ENCODE measurements at places on chromosomes 2 and 18.

DNA sequence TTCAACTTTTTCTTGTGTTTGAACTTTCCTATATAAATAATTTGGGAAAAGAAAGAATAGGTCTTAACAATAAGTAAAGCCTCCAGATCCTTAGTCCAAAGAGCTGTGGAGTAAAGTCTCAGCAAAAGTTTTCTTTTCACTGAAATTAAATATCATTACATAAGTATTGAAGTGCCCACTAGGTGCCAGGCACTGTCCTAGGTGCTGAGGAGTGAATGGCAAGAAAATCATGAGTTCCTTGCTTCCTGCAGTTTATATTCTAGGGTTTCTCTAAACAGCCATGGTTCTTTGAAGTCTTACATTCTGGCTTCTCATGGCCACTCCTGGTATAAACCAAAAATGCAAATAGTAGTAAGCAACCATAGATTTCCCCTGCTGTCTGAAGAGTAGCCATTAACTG is 59.7 kb downstream of the SPP2 start:
- no peak for DNase-seq

DNA sequence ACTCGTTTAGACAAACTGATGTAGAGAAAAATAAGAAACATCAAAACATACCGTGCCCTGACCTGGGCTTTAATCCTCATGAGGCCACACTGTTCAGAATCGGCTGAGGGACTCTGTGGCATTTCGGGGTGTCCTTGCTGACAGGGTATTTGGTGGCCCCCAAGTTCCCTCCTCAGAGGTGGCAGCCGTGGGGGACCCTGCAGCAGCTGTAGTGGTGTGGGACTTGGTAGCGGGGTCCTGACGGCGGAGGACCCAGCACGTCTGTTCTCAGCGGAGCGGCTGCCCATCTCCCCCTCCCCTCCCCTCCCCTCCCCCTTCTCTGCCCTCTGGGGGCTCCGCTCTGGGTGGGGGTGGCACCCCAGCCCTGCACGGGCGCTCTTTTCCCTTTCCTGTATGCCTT is 18.4 kb downstream of the KCNG2 start:
- no peak for DNase-seq

- DNase-seq: no peak
Observed at GRCh38 chr2:43776324-43776723, 2.5 kb downstream of the DYNC2LI1 start.

DNA sequence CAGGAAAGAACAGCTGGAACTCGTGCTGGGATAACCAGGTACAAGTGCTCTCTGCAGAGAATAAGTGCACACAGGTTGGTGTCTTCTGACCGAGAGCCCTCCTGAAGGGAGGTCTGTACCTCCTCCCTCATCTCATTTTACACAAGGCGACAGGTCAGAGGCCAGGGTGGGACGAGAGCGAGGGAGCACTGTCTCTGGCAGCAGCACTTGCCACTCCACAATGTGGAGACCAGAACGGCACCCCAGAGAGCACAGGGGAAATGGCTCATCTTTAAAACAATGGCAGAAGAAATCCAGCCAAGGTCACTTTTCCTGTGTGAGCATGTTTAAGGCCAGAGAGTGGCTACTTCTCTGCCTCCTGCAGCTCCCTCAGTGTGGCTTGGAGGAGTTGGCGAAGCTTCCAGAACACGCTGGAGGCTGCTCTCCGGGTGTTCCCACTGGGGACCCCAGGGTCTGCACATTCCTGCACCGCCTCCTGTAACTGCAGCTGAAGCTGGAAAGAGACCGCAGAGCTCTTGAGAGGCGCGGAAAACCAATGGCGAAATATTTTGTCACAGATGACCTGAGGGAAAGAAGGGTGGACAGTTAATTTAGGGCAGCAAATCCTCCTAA is 20.8 kb downstream of the DIPK1C start:
- no peak for DNase-seq

GRCh38 chr2:36376319-36376765 is 20.8 kb downstream of the CRIM1 start:
- DNase-seq: no peak

DNA sequence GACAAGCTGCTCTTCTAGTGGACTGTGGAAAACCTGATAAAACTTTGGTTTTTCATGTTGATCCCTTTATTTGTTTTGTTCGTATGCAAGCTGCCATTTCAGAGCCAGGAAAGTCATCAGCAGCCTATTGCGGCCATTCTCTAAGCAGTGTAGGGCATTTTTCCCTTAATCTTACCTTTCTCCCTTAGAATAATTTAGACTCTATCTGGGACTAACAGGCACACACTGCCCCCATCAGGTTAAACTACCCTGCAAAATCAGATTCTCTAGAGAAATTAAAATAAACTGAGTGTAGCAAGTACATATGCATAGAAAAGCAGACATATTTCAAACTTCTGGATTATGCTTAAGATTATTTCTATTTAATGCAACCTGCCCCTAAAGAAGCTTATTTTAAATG is 347.5 kb downstream of the METTL4 start:
- no peak for DNase-seq

DNA sequence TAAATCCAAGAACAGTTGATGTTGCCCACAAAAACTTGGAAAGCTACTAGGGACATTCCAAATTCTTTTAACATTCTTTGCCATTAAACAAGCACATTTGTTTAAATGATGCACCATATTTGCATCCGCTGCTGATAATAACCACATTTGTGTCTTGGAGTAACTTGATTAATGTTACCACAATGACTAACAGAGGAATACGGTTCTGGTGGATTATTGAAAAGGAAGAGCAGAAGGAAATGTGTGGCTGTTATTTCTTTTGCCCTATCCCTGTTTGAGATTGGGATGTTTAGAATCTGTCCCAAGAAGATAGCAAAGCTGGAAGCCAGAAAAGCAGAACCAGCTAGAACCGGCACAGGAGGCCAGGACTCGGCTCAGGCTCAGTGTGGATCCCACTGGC is 39.2 kb upstream of the RASGRP3 start:
- no peak for DNase-seq

DNA sequence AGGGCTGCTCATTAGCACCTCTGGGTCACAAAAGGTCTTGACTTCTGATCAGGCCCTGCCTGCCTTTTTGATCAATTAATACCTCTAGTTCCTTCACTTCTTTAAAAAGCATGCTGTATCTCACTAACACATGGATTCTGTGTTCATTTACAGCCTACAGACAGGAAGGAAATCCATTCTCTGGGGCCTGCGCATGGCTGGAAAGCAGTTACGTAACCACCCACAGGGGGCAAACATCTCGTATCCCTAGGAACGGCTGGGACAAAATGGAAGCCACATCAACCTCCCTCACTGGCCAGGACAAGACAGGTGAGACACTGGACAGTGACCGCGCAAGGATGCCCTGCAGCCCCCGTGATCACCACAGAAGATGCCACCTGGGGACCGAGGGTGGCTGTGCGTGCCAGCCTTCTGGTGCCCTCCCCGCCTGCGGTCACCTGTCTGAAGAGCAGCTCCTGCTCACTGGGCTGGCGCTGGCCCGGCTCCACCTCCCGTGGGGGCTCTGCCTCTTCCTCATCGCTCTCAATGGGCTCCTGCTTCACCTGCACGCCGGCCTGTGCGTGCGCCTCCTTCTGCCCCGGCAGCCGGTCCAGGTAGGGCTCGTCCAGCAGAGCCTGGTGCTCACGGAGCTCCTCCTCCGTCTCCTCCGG is 266.9 kb downstream of the TWIST2 start:
- DNase-seq: no peak

- DNase-seq: no peak
Observed at GRCh38 chr2:184402381-184402780, 195.9 kb upstream of the ZNF804A start.
